ENCODE measurements at places on chromosomes 11 and 22. TPM values are rescaled to one million over a fixed set of nuclear protein-coding genes. Genes with fewer than 3 reads are reported as not detected.

The C11orf65 gene
- total RNA-seq, result 1.6 TPM

The LYVE1 gene
- 6.9 TPM for total RNA-seq

The CRYBB3 gene
- total RNA-seq, result not detected

The OR8A1 gene
- not detected for total RNA-seq

The NEFH gene
- total RNA-seq, result 0.52 TPM

The OR2AG2 gene
- 0.26 TPM for total RNA-seq

The MPST gene
- 173 TPM for total RNA-seq

The FXYD2 gene
- 290 TPM for total RNA-seq

The MRGPRF gene
- 7.6 TPM for total RNA-seq

The ACTN3 gene
- not detected for total RNA-seq

The OR5AS1 gene
- not detected for total RNA-seq

The PAX6 gene
- total RNA-seq, result 10.2 TPM

The PNPLA3 gene
- total RNA-seq, result 0.66 TPM

DNA sequence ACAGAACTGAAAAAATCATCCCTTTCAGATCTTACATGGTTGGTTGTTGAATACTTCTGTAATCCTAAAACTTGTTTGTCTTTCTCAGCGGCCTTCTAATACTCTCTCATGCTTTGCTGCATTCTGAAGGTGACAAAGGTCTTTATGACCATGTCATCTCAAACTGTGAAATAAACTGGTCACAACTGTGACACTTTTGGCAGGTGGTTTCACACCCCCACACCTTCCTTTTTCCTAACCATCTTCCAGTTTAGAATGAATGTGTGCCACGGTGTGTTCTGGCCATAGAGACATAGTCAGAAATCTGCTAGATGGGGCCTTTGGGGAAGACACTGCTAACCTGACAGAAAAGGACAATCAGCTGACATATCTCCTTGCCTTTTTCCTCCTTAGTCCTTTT lies 14.7 kb upstream of the RFPL3 start:
- no peaks in the 10 kb centered on the region for H3K4me1 ChIP-seq
- DNase-seq, result no peak
- no peaks in the 10 kb centered on the region for H3K36me3 ChIP-seq
- H3K27ac ChIP-seq, result no peak overlapping the region

DNA sequence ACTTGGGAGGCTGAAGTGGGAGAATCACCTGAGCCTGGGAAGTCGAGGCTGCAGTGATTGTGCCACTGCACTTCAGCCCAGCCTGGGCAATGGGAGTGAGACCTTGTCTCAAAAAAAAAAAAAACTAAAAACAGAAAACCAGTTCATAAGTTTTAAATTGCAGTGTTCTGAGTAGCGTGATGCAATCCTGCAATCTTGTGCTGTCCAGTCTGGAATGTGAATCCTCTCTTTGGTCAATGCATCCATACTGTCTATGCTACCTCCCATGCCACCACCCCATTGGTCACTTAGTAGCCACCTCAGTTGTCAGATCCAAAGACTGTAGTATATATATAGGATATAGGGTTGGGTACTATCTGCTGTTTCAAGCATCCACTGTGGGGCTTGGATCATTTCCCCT lies 11.1 kb downstream of the YAP1 start:
- H3K27me3 ChIP-seq, result no peaks in the 10 kb centered on the region
- no peak overlapping the region for H3K27ac ChIP-seq
- no peak for DNase-seq
- no peak overlapping the region for H3K4me3 ChIP-seq
- H3K4me1 ChIP-seq, result peaks cover 11% of the 10 kb centered on the region
- no peaks in the 10 kb centered on the region for H3K36me3 ChIP-seq

- no peak overlapping the region for H3K27ac ChIP-seq
- H3K4me3 ChIP-seq, result no peak overlapping the region
- H3K4me1 ChIP-seq, result no peaks in the 10 kb centered on the region
- DNase-seq, result no peak
Observed at GRCh38 chr22:19831016-19831415, 23.7 kb downstream of the GNB1L start.

DNA sequence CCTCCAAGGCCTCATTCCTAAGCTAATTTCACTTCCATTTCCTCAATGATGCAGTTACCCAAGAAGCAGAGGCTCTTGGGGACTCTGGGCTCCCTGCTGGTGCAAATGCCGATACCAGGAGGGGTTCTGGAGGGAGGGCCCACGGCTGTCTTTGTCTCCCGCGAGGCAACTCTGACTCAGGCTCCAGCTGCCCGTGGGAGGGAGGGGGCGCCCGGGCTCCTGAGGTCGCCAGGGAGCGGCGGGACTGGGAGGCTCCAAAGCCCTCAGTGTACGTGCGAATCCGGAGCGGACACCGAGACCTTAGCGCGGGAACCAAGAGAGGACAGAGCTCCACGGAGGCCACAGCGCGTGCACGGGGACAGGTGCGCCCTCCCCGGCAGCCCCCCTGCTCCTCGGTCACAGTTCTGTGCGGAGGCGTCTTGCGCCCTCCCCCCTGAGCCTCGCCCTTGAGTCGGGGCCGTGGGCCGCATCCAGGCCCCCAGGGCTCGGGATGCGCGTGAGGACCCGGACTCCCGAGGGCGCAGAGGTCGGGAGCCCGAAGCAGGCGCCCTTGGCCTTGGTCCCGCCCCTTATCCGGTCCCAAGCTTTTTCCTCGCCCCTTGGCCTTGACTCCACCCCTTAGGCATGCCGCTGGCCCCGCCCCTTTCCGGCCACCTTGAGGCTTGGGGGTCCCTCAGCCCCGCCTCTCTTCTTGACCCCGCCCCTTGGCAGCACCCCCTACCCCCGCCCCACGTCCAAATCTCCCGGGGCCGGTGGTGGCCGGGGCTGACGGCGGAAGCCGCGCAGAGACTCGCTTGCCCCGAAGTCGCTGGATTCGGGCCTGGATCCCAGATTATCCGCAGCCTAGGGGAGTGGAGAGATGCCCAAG lies 4.7 kb upstream of the SHISA8 start:
- no peak overlapping the region for H3K4me3 ChIP-seq
- H3K4me1 ChIP-seq, result peaks cover 23% of the 10 kb centered on the region
- H3K36me3 ChIP-seq, result no peaks in the 10 kb centered on the region

GRCh38 chr11:114346709-114347141 lies 50.5 kb downstream of the NNMT start:
- H3K27me3 ChIP-seq, result no peaks in the 10 kb centered on the region
- H3K4me3 ChIP-seq, result no peak overlapping the region
- no peaks in the 10 kb centered on the region for H3K36me3 ChIP-seq
- no peaks in the 10 kb centered on the region for H3K4me1 ChIP-seq
- no peak overlapping the region for H3K27ac ChIP-seq

GRCh38 chr22:22229683-22230420 lies 14.7 kb upstream of the VPREB1 start:
- H3K4me3 ChIP-seq, result no peak overlapping the region
- H3K27ac ChIP-seq, result no peak overlapping the region
- H3K27me3 ChIP-seq, result no peaks in the 10 kb centered on the region
- no peak for DNase-seq
- no peaks in the 10 kb centered on the region for H3K36me3 ChIP-seq
- H3K4me1 ChIP-seq, result no peaks in the 10 kb centered on the region

DNA sequence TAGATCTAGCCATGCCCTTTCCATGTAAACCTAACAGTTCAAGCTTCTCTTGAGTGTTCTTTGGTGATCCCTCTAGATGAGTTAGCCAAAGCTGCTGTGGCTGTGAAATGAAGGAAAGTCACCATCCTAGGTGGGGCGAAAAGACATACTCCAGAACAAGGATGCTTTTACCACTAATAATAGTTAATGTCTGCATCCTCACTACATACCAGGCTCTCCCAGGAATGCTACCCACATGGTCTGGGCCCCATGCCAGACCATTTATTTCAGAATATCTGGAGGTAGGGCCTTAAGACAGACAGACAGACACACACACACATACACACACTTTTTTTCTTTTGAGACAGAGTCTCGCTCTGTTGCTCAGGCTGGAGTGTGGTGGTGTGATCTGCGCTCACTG lies 14.7 kb downstream of the ABTB2 start:
- no peak overlapping the region for H3K4me3 ChIP-seq
- H3K27me3 ChIP-seq, result no peaks in the 10 kb centered on the region
- peaks cover 24% of the 10 kb centered on the region for H3K4me1 ChIP-seq
- DNase-seq, result no peak
- no peak overlapping the region for H3K27ac ChIP-seq

DNA sequence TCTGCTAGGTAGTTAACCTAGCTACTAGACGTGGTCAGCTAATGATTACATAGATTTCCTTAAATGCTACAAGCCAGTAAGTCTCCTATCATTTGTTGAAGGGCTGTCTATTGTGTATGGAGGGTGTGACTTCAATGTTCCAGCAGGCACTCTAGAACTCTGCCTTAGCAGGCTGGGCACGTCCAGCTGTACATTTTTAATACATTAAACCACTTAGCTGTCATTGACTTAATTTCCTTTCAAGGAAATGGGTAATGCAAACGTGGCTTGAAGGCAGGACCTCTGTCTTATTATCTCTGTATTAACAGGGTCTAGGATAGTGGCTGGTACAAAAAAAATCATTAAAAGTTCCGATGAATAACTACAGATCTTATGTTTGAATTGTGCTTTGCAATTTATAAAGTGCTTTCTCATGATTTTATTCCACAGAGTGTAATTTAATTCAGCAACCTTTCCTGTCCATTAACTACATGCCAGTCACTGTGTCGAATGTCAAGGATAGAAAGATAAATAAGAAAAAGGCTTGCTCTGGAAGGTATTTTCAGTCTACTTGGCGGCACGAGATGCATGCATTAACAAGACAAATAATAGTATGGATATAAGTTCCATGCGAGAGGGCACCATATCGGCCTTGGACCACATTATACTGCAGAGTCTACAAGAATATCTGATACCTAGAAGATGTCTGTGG lies 60.3 kb downstream of the APOL3 start:
- no peaks in the 10 kb centered on the region for H3K4me1 ChIP-seq
- no peak overlapping the region for H3K4me3 ChIP-seq
- no peak overlapping the region for H3K27ac ChIP-seq
- no peak for DNase-seq

GRCh38 chr22:40449676-40450035 lies 79.3 kb downstream of the SGSM3 start:
- H3K27me3 ChIP-seq, result no peaks in the 10 kb centered on the region
- peaks cover 6% of the 10 kb centered on the region for H3K4me1 ChIP-seq
- H3K4me3 ChIP-seq, result no peak overlapping the region
- H3K27ac ChIP-seq, result no peak overlapping the region

DNA sequence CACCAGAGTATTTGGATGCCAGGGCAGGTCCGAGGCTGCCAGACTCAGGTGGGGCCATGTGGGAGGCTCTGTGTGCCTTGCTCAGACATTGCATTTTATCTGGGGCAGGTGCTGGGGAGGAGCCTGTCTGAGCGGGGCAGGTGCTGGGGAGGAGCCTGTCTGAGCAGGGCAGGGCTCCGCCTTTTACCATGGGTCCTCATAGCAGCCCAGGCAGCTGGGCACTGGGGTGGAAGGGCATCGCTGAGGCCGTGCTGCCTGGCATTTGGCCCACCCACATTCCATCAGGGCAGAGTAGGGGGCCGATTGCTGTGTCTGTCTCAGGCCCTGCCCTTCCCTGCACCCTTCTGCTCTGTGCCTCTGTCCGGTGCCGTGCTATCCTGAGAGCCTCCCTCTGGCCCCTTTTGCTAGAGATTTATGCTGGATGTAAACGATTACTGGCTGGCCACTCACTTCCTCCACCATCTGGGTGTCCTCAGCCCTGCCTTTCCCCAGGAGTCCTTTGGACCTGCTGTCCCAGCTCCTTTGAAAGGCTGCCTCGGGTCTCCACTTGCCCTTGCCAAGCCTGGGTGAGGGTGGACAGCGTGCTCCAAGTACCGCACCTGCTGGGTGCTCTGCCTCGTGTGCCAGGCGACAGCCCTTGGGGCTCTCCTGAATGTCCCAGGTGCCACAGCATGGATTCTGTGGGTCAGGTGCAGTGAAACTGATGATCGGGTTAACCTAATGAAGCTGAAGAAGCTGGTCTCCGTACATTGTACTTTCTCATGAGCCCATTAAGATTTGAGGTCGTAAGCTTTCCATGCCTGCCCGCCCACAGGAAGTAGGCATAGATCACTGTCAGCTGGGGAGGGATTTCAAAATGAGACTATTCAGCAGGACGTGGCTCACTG lies 281.6 kb downstream of the TBC1D22A start:
- peak; percentile 88 for DNase-seq
- H3K4me1 ChIP-seq, result peaks cover 22% of the 10 kb centered on the region
- no peaks in the 10 kb centered on the region for H3K36me3 ChIP-seq
- H3K27me3 ChIP-seq, result no peaks in the 10 kb centered on the region

DNA sequence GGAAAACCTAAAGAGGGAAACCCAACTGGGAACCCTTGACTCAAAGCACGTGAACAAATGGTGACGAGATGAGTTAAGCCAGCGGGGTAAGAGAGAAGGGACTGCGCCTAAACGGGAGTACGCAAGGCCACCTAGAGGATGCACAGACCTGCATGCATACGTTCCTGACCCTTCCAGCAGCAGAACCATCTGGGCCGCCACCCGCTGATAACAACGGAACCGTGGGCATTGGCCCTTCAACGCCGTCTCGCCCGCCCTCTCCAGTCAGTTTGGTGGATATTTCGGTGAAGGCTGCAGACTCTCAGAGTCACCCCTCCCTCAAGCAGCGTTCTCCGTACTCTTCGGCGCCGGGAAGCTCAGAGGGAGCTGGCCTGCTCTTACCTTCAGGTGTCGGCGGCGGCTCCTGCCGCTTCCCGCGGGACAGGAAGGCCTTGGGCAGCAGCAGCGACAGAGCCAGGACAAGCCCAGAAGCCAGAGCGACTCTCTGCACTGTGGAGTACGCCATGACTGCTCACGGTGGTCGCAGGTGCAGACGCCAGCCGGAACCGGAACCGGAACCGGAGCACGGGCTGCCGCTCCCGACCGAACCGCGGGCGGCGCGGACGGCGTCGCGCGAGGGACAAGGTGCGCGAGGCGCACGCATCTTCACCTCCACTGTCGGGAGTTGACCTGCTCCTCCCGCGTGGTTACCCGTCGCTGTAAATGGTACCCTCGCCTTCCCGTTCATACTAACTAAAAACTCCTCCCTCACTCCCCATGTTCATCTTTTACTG lies at the start of gene RIC3:
TSS of gene RIC3 (minus strand) at position 541 of the 773 bp plus-strand sequence. CDS start at position 505, 36 bp downstream.
- H3K4me1 ChIP-seq, result peaks cover 7% of the 10 kb centered on the region
- H3K27ac ChIP-seq, result peak within 1 kb of the TSS; percentile 76
- no peaks in the 10 kb centered on the region for H3K27me3 ChIP-seq
- H3K4me3 ChIP-seq, result peak within 1 kb of the TSS; percentile 86
- DNase-seq, result peak; percentile 62

- H3K4me3 ChIP-seq, result no peak overlapping the region
- H3K27me3 ChIP-seq, result no peaks in the 10 kb centered on the region
- H3K4me1 ChIP-seq, result peaks cover 3% of the 10 kb centered on the region
- no peak for DNase-seq
- H3K36me3 ChIP-seq, result no peaks in the 10 kb centered on the region
Observed at GRCh38 chr11:126029237-126029636, 33.4 kb downstream of the CDON start.
